ENCODE measurements at places on chromosomes 6 and 20.

GRCh38 chr6:1622220-1622850 is 12.6 kb downstream of the FOXC1 start:
- no peak for DNase-seq

DNA sequence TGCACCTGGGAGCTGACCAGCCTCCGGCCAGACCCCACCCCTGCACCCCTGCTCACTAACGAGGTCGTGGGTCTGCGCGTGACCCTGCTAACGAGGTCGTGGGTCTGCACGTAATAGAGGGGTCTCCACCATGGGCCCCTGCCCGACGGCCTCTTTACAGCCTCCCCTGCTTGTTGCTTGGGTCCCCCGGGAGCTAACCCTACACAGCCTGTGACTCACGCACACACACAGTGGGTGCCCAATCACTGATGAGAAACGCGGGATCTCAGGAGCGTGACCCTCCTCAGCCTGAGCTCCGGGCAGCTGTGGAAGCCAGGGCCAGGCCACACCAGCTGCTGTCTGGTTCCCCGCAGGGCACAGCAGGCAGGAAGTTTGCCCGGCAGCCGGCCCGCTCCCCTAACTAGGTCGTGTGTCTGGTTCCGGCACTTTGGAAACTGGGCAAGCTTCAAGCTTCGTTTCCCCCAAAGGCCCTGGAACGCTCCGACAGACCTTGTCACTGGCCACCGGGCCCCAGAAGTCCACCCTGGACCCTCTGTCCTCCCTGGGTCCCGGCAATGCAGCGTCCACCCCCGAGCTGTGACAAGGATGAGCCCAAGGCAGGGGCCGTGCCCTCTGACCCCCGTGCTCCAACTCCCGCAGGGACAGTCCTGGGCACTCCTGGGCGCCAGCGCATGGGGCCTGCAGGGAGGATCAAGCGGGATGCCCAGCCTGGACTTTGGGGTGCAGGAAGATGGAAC is 767 bp downstream of the PTK6 start:
- DNase-seq: no peak

GRCh38 chr20:56465997-56466396 is 2.4 kb upstream of the RTF2 start:
- DNase-seq: no peak

DNA sequence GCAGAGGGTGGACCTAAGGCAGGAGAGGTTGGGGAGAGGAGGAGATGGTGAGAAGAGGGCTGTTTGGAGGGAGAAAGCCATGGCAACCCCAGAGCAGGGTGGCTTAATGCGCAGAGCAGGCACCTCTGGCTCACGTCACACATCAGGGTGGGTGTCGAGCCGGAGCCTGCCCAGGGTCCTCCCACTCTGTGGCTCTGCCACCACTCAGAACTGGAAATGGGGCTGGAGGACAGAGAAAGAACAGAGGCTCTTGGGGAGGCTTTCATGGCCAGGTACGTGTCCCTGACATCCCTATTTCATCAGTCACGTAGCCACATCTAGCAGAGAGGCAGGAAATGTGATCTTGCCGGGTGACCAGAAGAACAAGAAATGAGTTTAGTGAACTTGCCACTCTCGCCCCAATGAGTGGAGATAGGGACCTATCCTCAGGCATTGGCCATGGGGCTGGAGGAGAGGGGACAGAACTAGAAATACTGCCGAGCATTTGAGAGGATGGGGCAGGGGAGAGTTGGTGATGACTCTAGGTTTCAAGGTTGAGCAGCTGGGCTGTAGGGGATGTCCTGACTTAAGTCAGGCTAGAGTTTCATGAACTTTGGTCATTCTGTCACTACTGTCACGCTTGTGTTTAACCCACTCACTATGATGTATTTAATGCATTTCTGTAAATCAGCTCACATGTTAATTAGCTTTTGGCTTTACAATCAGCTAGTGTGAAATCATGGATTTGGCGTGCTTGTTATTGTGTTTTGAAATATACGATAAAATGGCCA is 52.7 kb downstream of the CDH26 start:
- DNase-seq: no peak

DNA sequence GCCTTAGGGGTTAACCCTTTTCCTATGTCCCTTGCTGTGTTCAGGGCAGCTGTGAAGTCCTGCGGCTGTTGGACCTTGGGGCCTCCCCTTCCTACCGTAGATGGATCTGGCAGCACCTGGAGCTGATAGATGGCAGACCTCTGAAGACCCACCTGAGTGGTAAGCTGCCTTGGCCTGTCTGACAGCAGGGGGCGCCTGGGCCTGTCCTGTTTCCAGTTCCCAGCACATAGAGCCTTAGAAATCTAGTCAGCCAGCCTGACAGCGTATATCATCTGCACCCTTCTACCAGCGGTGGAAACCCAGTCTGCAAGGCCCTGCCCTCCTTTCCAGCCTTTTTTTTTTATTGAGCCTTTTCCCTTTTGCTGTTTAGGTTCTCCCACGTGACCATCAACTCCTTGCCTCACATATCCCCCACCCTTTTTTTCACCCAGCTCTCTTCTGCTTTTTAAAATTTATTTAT is 26.6 kb downstream of the CNBD2 start:
- DNase-seq: no peak

- no peak for DNase-seq
These were observed 153.3 kb downstream of the ZDHHC14 start for GRCh38 chr6:157534134-157534871.

Measured in AG04449 (cell line).